ENCODE measurements at places on chromosomes 7 and 10.

DNA sequence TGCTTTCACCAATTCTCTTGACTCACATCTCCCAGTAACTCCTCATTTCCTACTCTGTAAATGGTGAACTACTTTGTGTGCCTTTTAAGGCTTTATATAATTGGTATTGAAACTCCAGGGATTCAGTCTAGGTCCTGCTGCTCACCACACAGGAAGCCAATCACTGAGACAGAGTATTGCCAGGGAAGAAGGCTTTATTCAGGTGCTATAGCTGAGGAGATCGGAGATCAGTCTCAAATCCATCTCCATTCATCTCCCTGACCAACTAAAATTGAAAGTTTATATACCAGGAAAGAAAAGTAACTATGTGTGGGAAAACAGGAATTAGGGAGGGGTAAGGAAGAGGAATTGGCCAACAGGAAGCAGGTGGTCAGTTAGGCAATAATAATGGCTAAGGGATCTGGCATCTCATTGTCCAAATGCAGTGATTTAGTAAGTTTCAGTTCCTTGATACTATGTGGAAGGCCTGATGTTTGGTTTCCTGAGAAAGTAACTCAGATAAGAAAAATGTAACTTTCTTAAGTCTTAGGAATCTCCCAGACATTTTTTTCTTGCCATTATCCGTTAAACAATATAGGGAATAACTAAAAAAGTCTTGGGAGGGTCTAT lies 10.2 kb upstream of the SDHAF3 start:
- H3K27ac ChIP-seq = no peak overlapping the region
- DNase-seq = no peak
- no peak overlapping the region for H3K4me3 ChIP-seq
- H3K36me3 ChIP-seq = no peaks in the 10 kb centered on the region
- H3K4me1 ChIP-seq = no peaks in the 10 kb centered on the region

GRCh38 chr10:126732868-126733267 lies 62.4 kb upstream of the C10orf90 start:
- H3K4me1 ChIP-seq = no peaks in the 10 kb centered on the region
- no peak for DNase-seq
- H3K27me3 ChIP-seq = no peaks in the 10 kb centered on the region
- no peaks in the 10 kb centered on the region for H3K36me3 ChIP-seq

- DNase-seq = no peak
- H3K36me3 ChIP-seq = no peaks in the 10 kb centered on the region
- H3K4me1 ChIP-seq = no peaks in the 10 kb centered on the region
Measured at GRCh38 chr7:95470452-95470851, 15.3 kb upstream of the ASB4 start.

DNA sequence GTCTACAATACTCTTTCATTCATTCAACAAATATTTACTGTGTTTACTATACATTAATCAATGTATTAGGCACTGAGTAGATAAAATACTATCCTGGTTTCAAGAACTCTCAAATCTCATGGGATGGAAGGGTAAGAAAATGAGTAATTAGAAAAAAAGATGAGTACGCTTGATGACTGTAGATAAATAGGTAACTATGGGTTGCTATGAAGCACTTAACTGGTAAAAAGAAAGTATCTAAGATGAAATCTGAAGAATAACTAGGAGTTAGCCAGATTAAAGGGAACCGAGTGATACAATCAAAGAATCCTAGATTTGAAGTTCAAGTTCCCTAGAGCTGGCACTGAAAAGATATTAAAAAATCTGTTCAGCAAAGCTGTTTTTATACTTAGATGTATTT lies 62.1 kb downstream of the IQUB start:
- DNase-seq = no peak
- no peaks in the 10 kb centered on the region for H3K36me3 ChIP-seq
- no peak overlapping the region for H3K27ac ChIP-seq
- no peaks in the 10 kb centered on the region for H3K4me1 ChIP-seq
- no peak overlapping the region for H3K4me3 ChIP-seq
- no peaks in the 10 kb centered on the region for H3K27me3 ChIP-seq

GRCh38 chr7:87926581-87927461 lies 7.2 kb upstream of the ADAM22 start:
- H3K36me3 ChIP-seq = no peaks in the 10 kb centered on the region
- no peak overlapping the region for H3K4me3 ChIP-seq
- H3K4me1 ChIP-seq = no peaks in the 10 kb centered on the region
- H3K27me3 ChIP-seq = no peaks in the 10 kb centered on the region
- DNase-seq = no peak

- no peak overlapping the region for H3K4me3 ChIP-seq
- DNase-seq = no peak
- H3K4me1 ChIP-seq = no peaks in the 10 kb centered on the region
- no peak overlapping the region for H3K27ac ChIP-seq
- no peaks in the 10 kb centered on the region for H3K36me3 ChIP-seq
- H3K27me3 ChIP-seq = no peaks in the 10 kb centered on the region
Measured at GRCh38 chr10:113743594-113743993, 7.9 kb upstream of the PLEKHS1 start.

GRCh38 chr10:34305189-34305588 lies 509.9 kb downstream of the PARD3 start:
- H3K4me1 ChIP-seq = no peaks in the 10 kb centered on the region
- no peak for DNase-seq
- H3K36me3 ChIP-seq = no peaks in the 10 kb centered on the region
- no peak overlapping the region for H3K27ac ChIP-seq
- no peaks in the 10 kb centered on the region for H3K27me3 ChIP-seq

GRCh38 chr10:124308811-124309210 lies 109.9 kb downstream of the OAT start:
- no peak overlapping the region for H3K4me3 ChIP-seq
- H3K27me3 ChIP-seq = no peaks in the 10 kb centered on the region

DNA sequence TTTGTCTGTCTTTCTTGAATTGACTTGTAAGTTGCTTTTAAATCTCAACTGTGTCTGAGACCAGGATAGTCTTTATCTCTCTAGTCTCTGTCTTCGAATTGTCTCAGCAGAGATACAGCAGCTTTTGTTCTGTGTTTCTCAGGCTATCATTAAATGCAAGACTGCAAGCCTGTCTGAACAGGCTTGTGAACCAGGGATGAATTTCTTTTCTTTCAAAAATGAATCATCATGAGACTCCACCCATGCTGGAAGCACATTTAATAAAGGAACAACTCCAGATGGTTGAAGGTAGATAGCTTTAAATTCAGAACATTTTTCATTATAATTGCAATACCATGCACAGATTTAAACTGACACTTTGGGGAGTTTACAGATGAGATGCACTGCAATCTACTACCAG lies 155.9 kb downstream of the SEC23IP start:
- no peak overlapping the region for H3K27ac ChIP-seq
- no peak for DNase-seq
- peaks cover 3% of the 10 kb centered on the region for H3K4me1 ChIP-seq
- H3K36me3 ChIP-seq = no peaks in the 10 kb centered on the region
- no peaks in the 10 kb centered on the region for H3K27me3 ChIP-seq
- H3K4me3 ChIP-seq = no peak overlapping the region

DNA sequence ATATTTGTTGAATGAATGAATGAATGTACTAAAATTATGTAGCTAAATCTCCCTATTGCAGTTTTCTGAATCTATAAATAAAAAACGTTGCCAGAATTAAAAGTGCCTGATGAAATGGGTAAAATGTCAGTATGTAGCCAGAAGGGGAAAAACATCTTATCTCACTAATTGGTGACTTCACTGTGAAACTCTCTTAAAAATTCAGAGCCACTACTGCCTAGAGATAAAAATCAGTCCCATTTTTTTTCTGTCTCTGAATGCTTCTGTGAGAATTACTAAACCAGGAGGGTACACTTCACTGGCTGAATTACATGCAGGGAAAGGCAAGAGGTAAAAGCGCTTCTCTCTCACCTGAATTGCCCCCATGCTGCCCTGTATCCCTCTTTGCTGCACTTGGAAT lies 69.6 kb upstream of the HPS1 start:
- no peak for DNase-seq
- peak overlapping the region; percentile 66 for H3K27ac ChIP-seq
- H3K36me3 ChIP-seq = no peaks in the 10 kb centered on the region
- H3K4me3 ChIP-seq = no peak overlapping the region
- peaks cover 20% of the 10 kb centered on the region for H3K4me1 ChIP-seq
- no peaks in the 10 kb centered on the region for H3K27me3 ChIP-seq

DNA sequence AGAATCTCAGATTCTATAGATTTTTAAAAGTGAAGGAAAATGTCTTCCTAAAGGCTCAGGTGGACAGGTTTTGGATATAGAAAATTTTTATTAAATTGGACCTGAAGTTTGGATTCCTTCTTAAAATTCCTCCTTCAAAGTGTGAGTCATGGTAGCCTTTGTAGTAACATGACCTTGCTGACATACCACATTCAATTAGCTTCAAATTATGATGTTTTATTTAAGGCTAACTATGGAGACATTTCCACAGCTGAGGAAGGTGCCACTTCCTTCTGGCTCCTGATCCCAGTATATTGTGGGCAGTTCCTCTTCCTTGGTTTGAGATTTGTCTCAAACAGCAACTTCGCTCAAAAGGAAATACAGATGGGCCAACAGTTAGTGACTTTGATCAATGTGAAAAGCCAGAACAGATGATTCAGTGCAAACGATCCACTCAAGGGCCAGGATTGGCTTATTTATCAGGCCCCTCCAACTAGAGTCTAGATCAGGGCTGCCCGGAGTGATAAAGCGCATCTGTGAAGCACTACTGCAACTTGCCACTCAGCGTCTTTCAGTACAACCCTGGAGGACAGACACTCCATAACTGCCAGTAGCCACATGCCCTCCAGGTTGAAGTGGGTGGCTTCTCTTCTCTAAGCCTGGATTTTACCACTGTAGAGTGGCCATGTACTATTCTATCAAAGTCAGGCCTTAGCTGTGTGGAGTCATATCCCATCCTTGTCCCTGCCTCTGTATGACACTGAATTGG lies 573.5 kb downstream of the KIF20B start:
- H3K36me3 ChIP-seq = no peaks in the 10 kb centered on the region
- no peaks in the 10 kb centered on the region for H3K4me1 ChIP-seq
- no peak for DNase-seq
- H3K27me3 ChIP-seq = no peaks in the 10 kb centered on the region
- H3K4me3 ChIP-seq = no peak overlapping the region
- H3K27ac ChIP-seq = no peak overlapping the region

- no peak for DNase-seq
- H3K36me3 ChIP-seq = no peaks in the 10 kb centered on the region
- no peak overlapping the region for H3K27ac ChIP-seq
- no peaks in the 10 kb centered on the region for H3K4me1 ChIP-seq
- H3K4me3 ChIP-seq = no peak overlapping the region
Measured at GRCh38 chr7:73912223-73912622, 51.3 kb downstream of the TMEM270 start.

- H3K36me3 ChIP-seq = no peaks in the 10 kb centered on the region
- H3K4me3 ChIP-seq = no peak overlapping the region
- DNase-seq = no peak
Measured at GRCh38 chr10:103895411-103896186, 22.4 kb downstream of the STN1 start.

GRCh38 chr10:102147561-102147960 lies 4.6 kb upstream of the NOLC1 start:
- no peak overlapping the region for H3K27ac ChIP-seq
- H3K27me3 ChIP-seq = no peaks in the 10 kb centered on the region
- H3K36me3 ChIP-seq = peaks cover 10% of the 10 kb centered on the region
- DNase-seq = no peak

- H3K4me3 ChIP-seq = no peak overlapping the region
- no peaks in the 10 kb centered on the region for H3K27me3 ChIP-seq
- no peak overlapping the region for H3K27ac ChIP-seq
- no peaks in the 10 kb centered on the region for H3K4me1 ChIP-seq
- peak; percentile 8 for DNase-seq
Measured at GRCh38 chr10:23525406-23525805, 86.5 kb downstream of the OTUD1 start.

DNA sequence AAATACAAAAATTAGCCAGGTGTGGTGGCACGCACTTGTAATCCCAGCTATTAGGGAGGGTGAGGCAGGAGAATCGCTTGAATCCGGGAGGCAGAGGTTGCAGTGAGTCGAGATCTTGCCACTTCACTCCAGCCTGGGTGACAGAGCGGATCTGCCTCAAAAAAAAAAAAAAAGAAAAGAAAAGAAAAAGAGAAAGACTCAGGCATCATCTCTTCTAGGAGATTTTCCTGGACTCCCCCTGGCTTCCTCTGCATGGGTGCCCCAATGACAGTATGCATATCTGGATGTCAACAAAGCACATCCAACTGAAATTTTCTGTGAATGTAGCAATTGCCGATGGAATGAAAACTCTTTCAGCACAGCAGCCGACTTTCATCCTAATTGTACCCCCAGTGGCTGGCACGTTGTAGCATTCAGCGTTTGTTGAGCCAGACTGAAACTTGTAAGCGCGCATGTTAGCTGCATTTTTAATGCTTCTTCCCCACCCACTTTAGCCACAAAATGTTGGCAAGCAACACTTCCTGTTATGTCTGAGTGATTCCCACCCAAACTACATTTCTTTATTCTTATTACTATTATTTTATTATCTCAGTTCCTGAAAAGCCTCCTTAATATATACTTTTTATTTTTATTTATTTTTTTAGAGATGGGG lies 70.2 kb downstream of the PRTFDC1 start:
- H3K4me3 ChIP-seq = no peak overlapping the region
- H3K27ac ChIP-seq = no peak overlapping the region
- H3K4me1 ChIP-seq = no peaks in the 10 kb centered on the region
- no peak for DNase-seq
- no peaks in the 10 kb centered on the region for H3K36me3 ChIP-seq

DNA sequence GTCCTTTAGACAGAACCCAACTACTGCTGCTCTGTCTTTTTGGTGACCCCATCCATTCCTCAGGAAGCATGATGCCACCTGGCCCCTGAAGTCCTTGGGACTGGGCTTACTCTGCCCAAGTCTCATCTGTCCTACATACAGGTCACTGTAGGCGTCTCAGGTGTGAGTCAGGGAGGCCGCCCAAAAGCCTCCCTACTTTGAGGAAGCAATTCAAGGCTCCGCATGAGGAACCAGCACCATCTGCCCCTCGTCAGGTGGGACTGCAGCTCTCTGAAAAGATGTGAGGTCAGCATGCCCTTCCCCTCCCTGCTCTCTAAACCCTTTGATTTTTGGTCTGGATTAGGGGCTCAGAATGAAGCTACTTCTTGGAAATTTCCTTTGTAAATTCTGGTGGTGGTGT lies 354.8 kb downstream of the CXCL12 start:
- DNase-seq = no peak
- H3K4me3 ChIP-seq = no peak overlapping the region
- no peaks in the 10 kb centered on the region for H3K27me3 ChIP-seq
- no peaks in the 10 kb centered on the region for H3K36me3 ChIP-seq
- no peaks in the 10 kb centered on the region for H3K4me1 ChIP-seq
- H3K27ac ChIP-seq = no peak overlapping the region

- no peak for DNase-seq
- no peak overlapping the region for H3K27ac ChIP-seq
- H3K27me3 ChIP-seq = no peaks in the 10 kb centered on the region
Measured at GRCh38 chr10:63474488-63474887, 8.7 kb upstream of the JMJD1C start.

- no peaks in the 10 kb centered on the region for H3K4me1 ChIP-seq
- no peak overlapping the region for H3K27ac ChIP-seq
- no peak overlapping the region for H3K4me3 ChIP-seq
- H3K36me3 ChIP-seq = no peaks in the 10 kb centered on the region
- no peaks in the 10 kb centered on the region for H3K27me3 ChIP-seq
Measured at GRCh38 chr10:76961841-76962240, 675.8 kb downstream of the KCNMA1 start.
